Suppressor macrophage (primary cell): ENCODE measurements at places on chromosomes 2 and 18.

GRCh38 chr2:220533485-220533884 lies 906.1 kb downstream of the SLC4A3 start:
- DNase-seq, result no peak

DNA sequence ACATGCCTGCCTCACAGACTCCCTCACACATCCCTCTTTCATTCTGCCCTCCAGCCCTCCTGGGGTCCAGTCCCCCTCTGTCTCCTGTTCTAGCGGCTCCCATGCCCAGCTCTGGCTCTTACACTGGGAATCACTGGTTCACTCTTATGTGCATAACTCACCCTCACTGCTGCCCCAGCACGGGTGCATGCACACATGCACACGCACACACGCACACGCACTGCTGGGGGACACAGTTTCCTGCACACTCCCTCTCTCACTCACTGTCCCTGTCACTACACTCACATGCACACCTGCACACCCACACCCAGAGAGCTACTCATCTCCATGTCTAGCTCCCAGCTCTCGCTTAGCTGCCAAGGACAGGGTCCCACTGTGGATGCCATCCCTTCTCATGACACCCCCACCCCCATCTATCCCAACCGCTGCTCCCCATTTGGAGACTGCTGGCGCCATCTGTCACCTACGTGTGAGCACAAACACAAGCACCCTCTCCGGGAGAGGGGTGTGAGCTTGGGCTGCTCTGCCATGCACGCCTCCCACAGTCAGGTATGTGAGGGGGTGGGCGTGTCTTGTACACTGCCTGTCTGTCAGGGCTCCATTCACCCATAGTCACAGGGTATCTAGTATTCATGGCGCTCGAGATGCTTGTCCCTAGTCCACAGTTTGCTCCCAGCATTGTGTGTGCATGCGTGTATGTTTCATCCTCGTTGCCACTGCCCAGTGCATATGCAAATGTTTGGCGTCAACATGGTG lies 1.8 kb downstream of the ASIC4 start:
- DNase-seq, result no peak

GRCh38 chr18:59699750-59700534 lies 2.7 kb upstream of the CCBE1 start:
- DNase-seq, result no peak

DNA sequence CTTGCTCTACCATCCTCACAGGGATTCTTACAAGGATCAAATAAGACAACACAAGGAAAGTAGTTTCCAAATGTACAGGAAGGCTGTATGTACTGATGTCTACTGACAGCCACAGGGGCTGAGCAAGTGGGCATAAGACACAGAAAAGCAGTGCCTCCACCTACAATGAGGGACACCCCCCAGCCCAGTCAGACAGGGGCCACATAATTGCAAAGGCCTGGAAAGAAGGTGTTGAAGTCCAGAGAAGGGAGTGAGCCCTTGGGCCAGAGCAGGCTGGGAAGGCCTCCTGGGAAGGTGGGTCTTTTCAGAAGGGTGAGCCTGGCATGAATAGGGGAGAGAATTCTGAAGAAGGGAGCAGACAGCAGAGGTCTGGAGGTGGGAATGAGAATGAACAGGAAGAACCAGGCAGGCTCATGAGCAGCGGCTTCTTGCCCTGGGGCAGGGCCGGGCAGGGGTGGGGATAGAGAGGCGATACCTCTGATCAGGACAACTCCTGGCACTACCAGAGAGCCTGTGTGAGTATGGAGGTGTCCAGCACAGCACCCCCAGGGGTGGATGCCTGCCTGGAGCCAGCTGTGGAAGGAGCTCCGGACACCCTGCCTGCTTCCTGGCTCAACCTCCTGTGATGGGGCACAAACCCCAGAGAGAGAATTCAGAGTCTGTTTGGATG lies 30.1 kb downstream of the HS1BP3 start:
- DNase-seq, result no peak

- no peak for DNase-seq
These were observed 75.6 kb upstream of the FZD5 start for GRCh38 chr2:207845202-207845864.

GRCh38 chr18:2179498-2180183 lies 391.7 kb downstream of the METTL4 start:
- DNase-seq, result no peak

GRCh38 chr18:5294457-5295230 lies 882 bp downstream of the ZBTB14 start:
- DNase-seq, result peak; percentile 83

- DNase-seq, result no peak
These were observed 382.6 kb upstream of the CDH2 start for GRCh38 chr18:28559511-28559910.

GRCh38 chr2:12168354-12168753 lies 421.9 kb downstream of the LPIN1 start:
- no peak for DNase-seq
